ENCODE measurements at places on chromosomes 1 and 21. TPM values are rescaled to one million over a fixed set of nuclear protein-coding genes. Genes with fewer than 3 reads are reported as not detected.

The ELF3 gene
- total RNA-seq = 0.13 TPM

The ANKRD13C gene
- total RNA-seq = 18.0 TPM

The EPHA2 gene
- 2.5 TPM for total RNA-seq

The KLF17 gene
- not detected for total RNA-seq

The CLIC6 gene
- total RNA-seq = not detected

The OR2M3 gene
- not detected for total RNA-seq

The CMPK1 gene
- 66.9 TPM for total RNA-seq

The SELE gene
- total RNA-seq = not detected

The USP33 gene
- 92.6 TPM for total RNA-seq

The ANGPTL1 gene
- total RNA-seq = 1.8 TPM

The HEYL gene
- total RNA-seq = not detected

The PADI2 gene
- total RNA-seq = 2.4 TPM

The LEPR gene
- 0.43 TPM for total RNA-seq

The SUSD4 gene
- not detected for total RNA-seq

The LCE1C gene
- not detected for total RNA-seq

The CASZ1 gene
- total RNA-seq = 0.69 TPM

The LAMC1 gene
- total RNA-seq = 138 TPM

The ATP1B1 gene
- total RNA-seq = 2.6 TPM

The APOBEC4 gene
- not detected for total RNA-seq

The REN gene
- not detected for total RNA-seq

The CNR2 gene
- not detected for total RNA-seq

The CHRNB2 gene
- 1.5 TPM for total RNA-seq

The FCGR3A gene
- total RNA-seq = not detected

The TBX19 gene
- total RNA-seq = 2.2 TPM

The CYYR1 gene
- not detected for total RNA-seq

The LENEP gene
- 0.48 TPM for total RNA-seq
